Cerebellum (tissue), 4 donors: ENCODE measurements at places on chromosomes 3 and 15. TPM values are rescaled to one million over a fixed set of nuclear protein-coding genes. Genes with fewer than 3 reads are reported as not detected.

Gene TMEM45A
- 4.0 TPM for total RNA-seq

GRCh38 chr3:39220407-39221140 is 28.2 kb upstream of the XIRP1 start:
- no peak for DNase-seq

GRCh38 chr3:15099364-15100098 is 583 bp upstream of the RBSN start:
- peak; percentile 37 for DNase-seq

DNA sequence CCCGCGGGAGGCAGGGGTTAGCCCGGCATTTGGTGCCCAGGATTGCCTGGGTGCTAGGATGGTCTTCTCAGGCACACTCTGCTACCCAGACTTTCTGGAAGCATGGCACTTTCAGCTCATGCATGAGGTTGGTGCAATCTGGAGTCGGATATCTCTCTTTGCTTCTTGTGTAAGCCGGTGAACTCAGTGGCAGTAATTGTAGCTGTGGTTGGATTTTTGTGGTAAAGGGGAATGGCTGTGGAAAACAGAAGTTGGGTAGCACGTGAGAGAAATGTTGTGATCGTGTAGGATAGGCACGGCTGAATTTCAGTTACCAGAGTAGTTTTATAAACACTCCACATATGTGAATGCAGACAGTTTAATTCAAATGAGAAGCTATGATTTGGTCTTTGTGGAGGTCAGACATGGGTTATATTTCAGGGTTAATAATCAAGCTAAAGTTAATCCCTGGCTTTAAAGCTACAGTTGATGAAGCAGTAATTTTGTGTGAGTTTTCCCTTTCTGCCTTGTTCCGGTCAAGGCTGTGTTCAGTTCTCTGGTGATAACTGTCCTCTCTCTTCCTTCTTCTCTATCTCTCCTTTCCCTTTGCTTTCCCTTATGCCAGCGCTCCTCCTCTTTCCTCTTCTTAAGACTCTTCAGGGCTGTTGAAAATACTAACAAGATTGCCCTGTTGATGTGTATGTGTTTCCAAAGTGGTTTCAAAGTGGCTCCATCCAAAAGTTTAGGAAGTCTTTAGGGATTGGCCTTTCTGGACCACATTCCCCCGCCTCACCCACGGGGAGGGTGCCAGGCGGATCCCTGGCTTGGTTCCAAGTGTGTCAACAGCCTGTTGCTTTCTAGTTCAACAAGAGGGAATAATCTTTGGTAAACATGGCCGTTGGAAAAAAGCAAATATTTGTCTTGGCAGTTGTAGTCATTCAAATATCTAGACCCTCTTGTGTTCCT is 404.6 kb upstream of the C2CD4B start:
- peak; percentile 7 for DNase-seq

DNA sequence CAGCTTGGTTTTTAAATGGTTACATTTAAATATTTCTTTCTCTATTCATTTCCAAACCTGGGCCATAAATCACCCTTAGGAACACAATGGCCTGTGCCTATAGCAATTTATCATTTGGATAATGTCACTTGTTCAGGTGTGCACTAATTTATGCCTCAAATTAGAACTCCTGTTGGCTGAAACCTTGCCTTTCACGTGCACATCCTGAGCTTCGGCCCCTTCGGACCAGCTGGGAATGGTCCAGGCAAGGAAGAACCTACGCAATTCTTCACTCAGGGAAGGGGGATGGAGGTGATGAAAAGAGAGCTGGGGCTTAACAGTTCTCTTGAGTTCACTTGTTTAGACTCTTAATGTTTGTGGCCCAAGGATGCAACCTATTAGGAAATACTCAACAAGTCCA is 324.1 kb upstream of the ICE2 start:
- no peak for DNase-seq

DNA sequence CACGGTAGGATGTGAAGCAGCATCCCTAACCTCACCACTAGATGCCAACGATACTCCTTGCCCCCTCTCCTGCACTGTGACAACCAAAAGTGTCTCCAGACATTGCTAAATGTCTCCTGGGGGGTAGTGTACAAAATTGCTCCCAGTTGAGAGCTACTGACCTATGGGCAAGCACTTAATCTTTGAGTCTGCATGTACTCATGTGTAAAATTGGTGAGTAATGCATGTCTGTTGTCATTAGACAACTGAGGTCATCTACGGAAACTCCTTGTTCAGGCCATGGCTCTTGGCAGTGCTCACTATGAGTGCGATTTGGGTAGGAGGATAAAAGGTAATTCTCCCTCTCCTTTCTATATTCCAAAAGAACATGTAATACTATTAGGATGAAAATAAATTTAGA is 29.2 kb downstream of the PDHB start:
- DNase-seq = no peak

GRCh38 chr3:25662736-25663320 is 1.9 kb downstream of the TOP2B start:
- DNase-seq = no peak
